Subcutaneous adipose tissue (tissue), 4 donors: ENCODE measurements at places on chromosomes 16 and 17. TPM values are rescaled to one million over a fixed set of nuclear protein-coding genes. Genes with fewer than 3 reads are reported as not detected.

TP53TG3 gene
- not detected for total RNA-seq

NKD1 gene
- total RNA-seq, result 2.8 TPM

FA2H gene
- total RNA-seq, result not detected

KRTAP4-3 gene
- not detected for total RNA-seq

TXNDC17 gene
- 96.7 TPM for total RNA-seq

SOCS1 gene
- 16.3 TPM for total RNA-seq

TBX2 gene
- 2.5 TPM for total RNA-seq

CNTNAP1 gene
- 3.1 TPM for total RNA-seq

ADAD2 gene
- not detected for total RNA-seq

PDE6G gene
- total RNA-seq, result not detected

PLEKHH3 gene
- 9.0 TPM for total RNA-seq

PRCD gene
- 10.7 TPM for total RNA-seq

CRYBA1 gene
- total RNA-seq, result not detected

CNTNAP4 gene
- total RNA-seq, result not detected

CMTM3 gene
- total RNA-seq, result 35.1 TPM

TBC1D3D gene
- total RNA-seq, result not detected
